ENCODE measurements at places on chromosomes 11 and 22.
A peak's percentile ranks its signal among the peaks of the same experiment; 100 is the strongest.

DNA sequence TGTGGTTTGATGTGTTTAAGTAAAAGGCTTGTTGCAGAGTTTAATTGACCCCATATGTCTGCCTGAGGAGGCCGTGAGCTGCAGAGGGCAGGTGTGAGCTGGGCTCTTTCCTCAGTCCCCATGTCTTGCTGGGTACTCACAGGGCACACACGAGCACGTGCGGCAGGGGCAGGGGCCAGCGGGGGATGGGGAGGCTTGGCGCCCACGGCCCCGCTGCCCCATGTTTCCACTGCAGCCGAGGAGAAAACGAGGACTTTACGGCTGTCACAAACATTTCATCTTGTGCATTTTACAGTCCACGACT lies 24.7 kb upstream of the CCDC188 start:
- peak; percentile 15 for DNase-seq

- DNase-seq, result no peak
Observed at GRCh38 chr22:49548356-49549202, 279.1 kb downstream of the BRD1 start.

DNA sequence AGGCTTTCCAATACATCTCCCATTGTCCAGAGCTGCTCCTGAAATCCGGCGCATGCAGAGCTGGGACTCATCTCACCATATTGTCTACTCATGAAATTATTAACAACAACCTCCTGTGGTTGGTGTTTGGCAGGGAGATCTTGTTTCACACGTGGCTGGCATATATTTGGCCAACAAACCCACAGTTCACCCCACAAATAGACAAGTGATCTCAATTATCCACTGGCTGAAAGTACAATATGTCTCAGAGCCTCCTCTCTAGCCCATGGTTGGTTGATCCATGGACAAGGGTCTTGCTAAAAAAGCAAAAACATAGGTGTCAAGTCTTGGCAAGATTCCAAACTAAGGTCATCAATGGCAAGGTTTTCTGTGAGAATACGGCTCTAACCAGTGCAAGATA lies 386.9 kb downstream of the ETS1 start:
- DNase-seq, result no peak

- DNase-seq, result peak; percentile 20
Observed at GRCh38 chr11:17979770-17980371, 33.0 kb downstream of the SERGEF start.

DNA sequence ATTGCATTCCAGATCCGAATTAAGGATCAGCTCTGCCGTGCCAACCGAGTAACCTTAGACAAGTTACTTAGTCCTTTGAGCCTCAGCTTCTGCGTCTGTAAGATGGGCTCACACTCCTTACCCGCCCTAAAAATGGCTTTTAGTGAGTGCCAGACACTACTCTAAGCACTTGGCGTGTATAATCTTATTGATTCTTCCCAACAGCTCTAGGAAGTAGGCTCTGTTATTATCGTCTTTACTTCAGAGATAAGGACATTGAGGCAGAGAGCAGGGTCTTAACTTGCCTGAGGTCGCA lies 21.7 kb upstream of the ROBO3 start:
- no peak for DNase-seq
